Posterior cingulate gyrus (tissue), 11 donors: ENCODE measurements at places on chromosomes 5 and 9.

GRCh38 chr9:112086627-112087026, 88.5 kb downstream of the SUSD1 start:
- DNase-seq: no peak

DNA sequence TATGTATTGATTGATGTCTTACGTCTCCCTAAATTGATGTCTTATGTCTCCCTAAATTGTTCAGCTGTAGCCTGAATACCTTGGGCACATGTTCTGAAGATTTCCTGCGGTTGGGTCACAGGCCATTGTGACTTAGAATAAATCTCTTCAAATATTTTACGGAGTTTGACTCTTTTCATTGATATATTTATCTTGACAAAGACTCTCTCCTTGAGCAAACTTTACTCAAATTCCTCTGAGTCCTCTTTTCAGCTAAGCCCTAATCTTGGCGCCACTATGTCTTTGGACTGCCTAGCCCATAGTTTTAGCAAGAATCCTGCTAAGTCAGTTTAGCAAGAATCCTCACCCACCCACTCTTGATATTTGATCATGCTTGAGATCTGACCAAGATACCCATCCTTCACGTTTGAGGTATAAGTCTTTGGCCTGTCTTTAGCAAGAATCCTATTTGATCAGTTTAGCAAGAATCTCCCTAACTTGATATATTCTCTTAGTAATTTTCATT, 35.3 kb upstream of the FBXL17 start:
- DNase-seq: no peak

DNA sequence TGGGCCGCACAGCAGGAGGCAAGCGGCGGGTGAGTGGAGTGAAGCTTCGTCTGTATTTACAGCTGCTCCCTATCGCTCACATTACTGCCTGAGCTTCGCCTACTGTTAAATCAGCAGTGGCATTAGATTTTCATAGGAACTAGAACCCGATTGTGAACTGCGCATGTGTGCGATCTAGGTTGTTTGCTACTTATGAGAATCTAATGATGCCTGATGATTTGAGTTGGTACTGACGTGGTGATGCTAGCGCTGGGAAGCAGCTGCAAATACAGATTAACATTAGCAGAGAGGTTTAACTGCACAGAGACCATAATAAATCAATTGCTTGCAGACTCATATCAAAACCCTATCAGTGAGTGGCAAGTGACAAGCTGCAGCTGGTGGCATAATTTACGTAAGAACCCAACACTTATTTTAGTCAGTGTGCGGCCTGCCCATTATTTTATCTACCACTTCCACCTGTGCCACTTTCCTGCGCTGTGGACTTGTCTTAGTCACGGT, 133.4 kb upstream of the CDH9 start:
- DNase-seq: no peak

GRCh38 chr9:2216591-2216990, 201.4 kb downstream of the SMARCA2 start:
- DNase-seq: no peak

- DNase-seq: peak; percentile 83
Measured at GRCh38 chr9:94623253-94623652, 16.1 kb downstream of the FBP1 start.

- no peak for DNase-seq
Measured at GRCh38 chr5:1444361-1445189, 665 bp downstream of the SLC6A3 start.

DNA sequence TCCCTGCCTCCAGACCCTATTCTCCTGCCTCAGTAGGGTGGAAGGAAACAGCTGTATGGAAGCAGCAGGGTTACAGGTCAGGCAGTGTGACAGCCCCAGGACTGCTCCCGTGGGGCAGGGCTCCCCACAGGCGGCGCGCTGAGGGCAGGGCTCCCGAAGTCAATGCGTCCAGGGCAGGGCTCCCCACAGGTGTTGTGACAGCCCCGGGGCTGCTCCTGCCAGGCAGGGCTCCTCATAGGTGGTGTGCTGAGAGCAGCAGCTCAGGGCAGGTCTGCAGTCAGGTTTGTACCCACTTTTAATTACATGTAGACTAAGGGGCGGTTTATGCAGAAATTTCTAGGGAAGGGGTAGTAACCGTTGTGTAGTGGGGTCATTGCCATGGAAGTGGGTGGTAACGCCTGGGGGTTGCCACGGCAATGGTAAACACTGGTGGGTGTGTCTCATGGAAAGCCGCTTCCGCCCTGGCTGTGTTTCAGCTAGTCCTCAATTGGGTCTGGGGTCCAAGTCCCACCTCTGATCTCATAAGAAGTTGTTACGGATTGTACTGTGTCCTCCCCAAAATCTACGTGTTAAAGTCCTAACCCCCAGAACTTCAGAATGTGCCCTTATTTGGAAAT, 16.7 kb upstream of the TERT start:
- DNase-seq: peak; percentile 70

- DNase-seq: no peak
Measured at GRCh38 chr9:33297432-33297831, 7.1 kb downstream of the NFX1 start.

GRCh38 chr9:505741-506059, 291.0 kb downstream of the DOCK8 start:
- DNase-seq: no peak
